ENCODE measurements at places on chromosomes 12 and 14. TPM values are rescaled to one million over a fixed set of nuclear protein-coding genes. Genes with fewer than 3 reads are reported as not detected.

Gene BCL11B
- 0.10 TPM for total RNA-seq

DNA sequence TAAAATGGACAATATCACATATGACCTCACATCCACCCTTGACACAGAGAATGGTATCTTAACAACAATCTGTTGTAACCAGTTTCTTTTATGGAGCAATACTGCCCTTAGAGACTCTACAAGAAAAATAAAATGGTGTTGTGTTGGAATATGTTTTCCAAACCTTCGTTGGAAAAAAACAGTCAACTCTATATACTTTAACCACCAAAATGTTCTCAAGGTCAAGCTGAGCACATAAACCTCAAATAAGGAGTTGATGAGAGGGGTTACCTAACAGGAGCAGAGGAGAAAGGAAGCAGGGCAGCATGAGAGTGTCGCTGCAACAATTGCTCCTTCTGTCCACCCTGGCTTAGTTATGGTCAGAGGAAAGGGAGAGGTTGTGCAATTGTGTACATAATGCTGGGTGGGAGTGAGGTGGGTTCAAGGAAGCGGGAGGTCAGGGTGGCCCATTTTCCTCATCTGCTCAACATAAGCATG lies 179.2 kb upstream of the BMP4 start:
- H3K4me3 ChIP-seq: no peak overlapping the region
- no peaks in the 10 kb centered on the region for H3K4me1 ChIP-seq
- DNase-seq: no peak

DNA sequence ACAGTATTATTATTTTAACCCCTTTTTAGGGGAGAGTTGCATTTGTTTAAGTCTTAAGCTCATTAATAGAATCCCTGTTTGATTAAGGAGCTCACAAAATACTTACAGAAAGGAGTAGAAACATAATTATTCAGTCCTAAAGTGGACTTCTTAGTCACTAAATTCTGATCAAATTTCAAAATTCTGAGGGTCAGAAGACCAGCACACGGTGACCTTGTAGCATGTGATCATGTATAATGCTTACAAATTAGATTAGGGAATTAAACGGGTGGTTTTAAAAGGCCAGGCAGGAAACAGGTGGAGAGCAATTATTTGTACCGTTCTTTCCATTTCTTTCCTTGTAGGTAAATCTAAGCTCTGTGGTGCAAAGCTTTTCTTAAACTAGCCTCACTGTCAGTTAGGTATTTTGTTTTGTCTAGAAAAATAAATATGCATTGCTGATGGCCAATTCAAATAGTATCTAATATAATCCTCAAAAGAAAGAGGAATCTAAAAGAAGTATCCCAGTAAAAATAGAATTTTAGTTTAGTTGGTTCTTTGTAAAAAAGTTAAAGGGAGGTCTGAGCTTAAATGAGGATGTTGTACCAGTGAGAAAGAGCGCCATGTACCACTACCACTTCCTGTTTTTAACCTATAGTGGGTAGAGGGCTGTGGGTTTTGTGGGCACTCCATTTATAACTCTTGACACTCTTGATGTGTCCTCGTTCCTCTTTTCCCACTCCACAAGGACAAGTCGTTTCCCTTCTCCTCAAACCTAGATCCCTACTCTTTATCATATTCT lies 51.1 kb downstream of the SLC38A1 start:
- H3K27me3 ChIP-seq: no peaks in the 10 kb centered on the region
- peak overlapping the region; percentile 98 for H3K27ac ChIP-seq
- peaks cover 97% of the 10 kb centered on the region for H3K4me1 ChIP-seq
- DNase-seq: no peak

Gene RPS6KA5
- 16.3 TPM for total RNA-seq

- H3K27ac ChIP-seq: no peak overlapping the region
- no peak overlapping the region for H3K4me3 ChIP-seq
- DNase-seq: no peak
- H3K36me3 ChIP-seq: peaks cover 23% of the 10 kb centered on the region
- H3K4me1 ChIP-seq: peaks cover 10% of the 10 kb centered on the region
- no peaks in the 10 kb centered on the region for H3K27me3 ChIP-seq
Observed at GRCh38 chr12:55908726-55909512, 18.8 kb downstream of the PYM1 start.

GRCh38 chr12:91364471-91365184 lies 182.0 kb upstream of the DCN start:
- no peak overlapping the region for H3K27ac ChIP-seq
- H3K36me3 ChIP-seq: no peaks in the 10 kb centered on the region
- no peak overlapping the region for H3K4me3 ChIP-seq
- H3K27me3 ChIP-seq: no peaks in the 10 kb centered on the region

- H3K4me3 ChIP-seq: no peak overlapping the region
- H3K4me1 ChIP-seq: no peaks in the 10 kb centered on the region
- DNase-seq: no peak
- H3K27ac ChIP-seq: no peak overlapping the region
Observed at GRCh38 chr12:128316973-128317526, 50.1 kb downstream of the TMEM132C start.

Gene KLRC2
- not detected for total RNA-seq

- H3K4me1 ChIP-seq: peaks cover 19% of the 10 kb centered on the region
- peak overlapping the region; percentile 16 for H3K27ac ChIP-seq
- no peaks in the 10 kb centered on the region for H3K36me3 ChIP-seq
- no peaks in the 10 kb centered on the region for H3K27me3 ChIP-seq
- H3K4me3 ChIP-seq: no peak overlapping the region
Observed at GRCh38 chr14:75306927-75307699, 28.5 kb downstream of the FOS start.

DNA sequence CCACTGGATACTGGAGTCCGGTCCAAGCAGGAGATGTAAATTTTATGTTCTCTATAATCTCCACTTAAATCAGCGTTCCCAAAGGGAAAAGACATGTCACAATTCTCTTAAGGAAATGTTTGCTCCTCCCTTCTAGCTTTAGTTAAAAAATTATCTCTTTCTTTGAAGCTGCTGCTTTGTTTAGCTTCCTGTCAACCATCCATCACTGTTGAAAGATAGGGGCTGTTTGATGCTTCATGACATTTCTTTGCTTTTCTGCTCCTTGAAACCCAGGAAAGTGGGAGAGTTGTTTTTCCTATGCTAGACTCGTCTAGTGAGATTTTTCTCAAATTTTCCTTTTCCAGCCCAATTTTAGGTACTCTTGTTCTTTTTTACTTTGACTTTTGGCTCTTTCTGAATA lies 31.9 kb downstream of the MBIP start:
- no peaks in the 10 kb centered on the region for H3K4me1 ChIP-seq
- DNase-seq: no peak
- H3K27ac ChIP-seq: no peak overlapping the region
- H3K27me3 ChIP-seq: peaks cover 3% of the 10 kb centered on the region
- H3K4me3 ChIP-seq: no peak overlapping the region

- no peak overlapping the region for H3K4me3 ChIP-seq
- no peaks in the 10 kb centered on the region for H3K36me3 ChIP-seq
- H3K27me3 ChIP-seq: no peaks in the 10 kb centered on the region
Observed at GRCh38 chr14:58805605-58806409, 168.0 kb downstream of the DACT1 start.

DNA sequence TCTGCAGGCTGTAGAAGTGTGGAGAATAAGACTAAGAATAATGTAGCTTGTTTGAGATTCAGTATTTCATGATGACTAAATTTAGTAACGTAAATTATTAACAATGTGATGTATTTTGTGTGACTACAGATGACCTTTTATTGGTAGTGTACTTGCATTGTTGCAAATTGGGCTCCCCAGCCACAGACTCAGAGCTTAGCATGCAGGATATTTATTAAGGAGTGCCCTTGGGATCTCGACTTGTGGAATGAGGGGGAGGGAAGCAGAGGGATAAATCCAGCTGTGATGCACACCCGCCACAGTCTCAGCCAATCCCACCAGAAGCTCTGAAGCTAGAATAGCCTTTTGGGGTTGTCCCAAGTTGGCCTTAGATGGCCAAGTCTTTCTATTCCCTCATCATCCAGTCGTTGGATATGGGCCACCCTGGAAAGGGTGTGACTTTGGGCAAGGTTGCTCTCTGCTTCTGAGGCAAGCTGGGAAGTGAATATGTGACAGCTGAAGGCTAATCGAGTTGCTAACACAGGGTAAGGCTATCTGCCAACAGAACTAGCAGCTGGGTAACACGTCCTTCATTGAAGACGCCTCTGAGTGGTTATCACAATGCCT lies 42.1 kb upstream of the USP44 start:
- DNase-seq: no peak
- H3K27me3 ChIP-seq: peaks cover 8% of the 10 kb centered on the region
- H3K4me1 ChIP-seq: no peaks in the 10 kb centered on the region
- no peak overlapping the region for H3K4me3 ChIP-seq
- no peaks in the 10 kb centered on the region for H3K36me3 ChIP-seq
- no peak overlapping the region for H3K27ac ChIP-seq

- H3K36me3 ChIP-seq: no peaks in the 10 kb centered on the region
- H3K4me1 ChIP-seq: no peaks in the 10 kb centered on the region
- no peaks in the 10 kb centered on the region for H3K27me3 ChIP-seq
- no peak overlapping the region for H3K27ac ChIP-seq
Observed at GRCh38 chr14:87758876-87759275, 234.1 kb downstream of the GALC start.

- no peak for DNase-seq
- no peaks in the 10 kb centered on the region for H3K4me1 ChIP-seq
- H3K36me3 ChIP-seq: no peaks in the 10 kb centered on the region
- no peak overlapping the region for H3K27ac ChIP-seq
- peaks cover 13% of the 10 kb centered on the region for H3K27me3 ChIP-seq
Observed at GRCh38 chr14:64646103-64646502, 58.1 kb upstream of the PLEKHG3 start.

Gene GPRC5D
- 0.44 TPM for total RNA-seq

- no peaks in the 10 kb centered on the region for H3K4me1 ChIP-seq
- no peaks in the 10 kb centered on the region for H3K27me3 ChIP-seq
- H3K4me3 ChIP-seq: no peak overlapping the region
- no peak overlapping the region for H3K27ac ChIP-seq
Observed at GRCh38 chr14:25887251-25887878, 710.5 kb downstream of the NOVA1 start.

Gene CHST11
- 40.6 TPM for total RNA-seq

- DNase-seq: no peak
- H3K27ac ChIP-seq: no peak overlapping the region
- H3K4me1 ChIP-seq: no peaks in the 10 kb centered on the region
- H3K27me3 ChIP-seq: no peaks in the 10 kb centered on the region
- no peak overlapping the region for H3K4me3 ChIP-seq
Observed at GRCh38 chr12:86852451-86852850, 596.3 kb upstream of the MGAT4C start.

- no peaks in the 10 kb centered on the region for H3K36me3 ChIP-seq
- DNase-seq: no peak
- H3K4me1 ChIP-seq: no peaks in the 10 kb centered on the region
Observed at GRCh38 chr12:68425998-68426397, 93.8 kb upstream of the MDM1 start.

Gene TAS2R8
- not detected for total RNA-seq

GRCh38 chr12:16325426-16325825 lies 22.0 kb upstream of the MGST1 start:
- H3K36me3 ChIP-seq: no peaks in the 10 kb centered on the region
- H3K27me3 ChIP-seq: no peaks in the 10 kb centered on the region
- DNase-seq: no peak
- no peak overlapping the region for H3K4me3 ChIP-seq

- no peaks in the 10 kb centered on the region for H3K27me3 ChIP-seq
- no peak overlapping the region for H3K27ac ChIP-seq
- no peaks in the 10 kb centered on the region for H3K4me1 ChIP-seq
- no peak overlapping the region for H3K4me3 ChIP-seq
- no peak for DNase-seq
Observed at GRCh38 chr14:66380143-66380542, 106.0 kb upstream of the CCDC196 start.

- no peak overlapping the region for H3K4me3 ChIP-seq
- no peaks in the 10 kb centered on the region for H3K4me1 ChIP-seq
- DNase-seq: no peak
- no peak overlapping the region for H3K27ac ChIP-seq
Observed at GRCh38 chr14:70468731-70469130, 16.8 kb downstream of the ADAM21 start.

DNA sequence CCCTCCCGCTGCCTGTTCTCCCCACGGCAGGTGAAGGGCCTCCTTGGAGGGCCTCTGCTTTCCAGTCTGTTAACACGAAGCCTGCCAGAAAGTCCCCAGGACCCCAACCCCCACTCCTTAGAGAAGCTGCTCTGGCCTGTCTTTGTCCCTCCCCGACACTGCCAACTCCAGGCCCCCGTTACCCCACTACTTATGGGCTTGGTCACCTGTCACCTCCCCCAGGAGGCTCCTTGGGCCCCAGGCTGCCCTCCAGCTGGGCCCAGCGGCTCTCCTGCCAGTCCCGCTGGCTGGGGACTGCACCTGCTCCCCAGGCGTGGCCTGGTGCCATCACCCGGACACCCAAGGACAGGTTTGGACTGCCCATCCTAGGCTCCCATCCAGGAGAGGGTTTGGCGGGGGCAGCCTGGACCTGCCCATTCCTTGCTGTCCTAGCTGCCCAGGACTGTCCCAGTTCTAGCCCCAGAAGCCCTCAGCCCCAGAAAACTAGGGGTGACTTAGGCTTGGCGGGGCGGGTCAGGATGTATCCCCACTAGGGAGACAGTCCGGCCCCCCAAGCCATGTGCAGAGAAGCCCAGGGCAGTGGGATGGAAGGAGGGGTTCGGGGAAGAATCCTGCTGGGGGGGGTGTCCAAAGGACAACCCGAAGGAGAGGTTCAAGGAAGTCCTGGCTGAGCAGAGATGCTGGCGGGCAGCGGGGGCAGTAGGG lies 155.7 kb upstream of the C14orf180 start:
- H3K4me1 ChIP-seq: no peaks in the 10 kb centered on the region
- no peak for DNase-seq
- H3K27me3 ChIP-seq: no peaks in the 10 kb centered on the region
- H3K27ac ChIP-seq: no peak overlapping the region
- no peaks in the 10 kb centered on the region for H3K36me3 ChIP-seq
- H3K4me3 ChIP-seq: no peak overlapping the region

DNA sequence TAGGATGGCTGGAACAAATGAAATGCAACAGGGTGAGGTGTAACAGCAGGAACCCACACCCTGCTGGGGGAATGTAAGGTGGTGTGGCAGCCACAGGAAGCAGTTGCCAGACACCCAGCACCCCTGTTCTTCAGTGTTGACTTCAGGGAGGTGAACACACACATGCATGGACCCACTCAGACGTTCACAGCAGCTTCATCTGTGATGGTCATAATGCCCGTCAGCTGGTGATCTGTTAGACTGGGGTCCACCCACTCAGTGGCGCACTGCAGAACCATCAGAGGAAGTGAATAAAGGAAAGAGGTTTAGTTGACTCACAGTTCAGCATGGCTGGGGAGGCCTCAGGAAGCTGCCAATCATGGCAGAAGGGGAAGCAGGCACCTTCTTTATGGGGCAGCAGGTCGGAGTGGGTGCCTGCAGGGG lies 22.7 kb upstream of the TEX22 start:
- DNase-seq: no peak
- peaks cover 11% of the 10 kb centered on the region for H3K4me1 ChIP-seq
- H3K27me3 ChIP-seq: no peaks in the 10 kb centered on the region
- H3K36me3 ChIP-seq: peaks cover 2% of the 10 kb centered on the region
- no peak overlapping the region for H3K27ac ChIP-seq

- DNase-seq: no peak
- H3K36me3 ChIP-seq: no peaks in the 10 kb centered on the region
- no peaks in the 10 kb centered on the region for H3K27me3 ChIP-seq
- no peaks in the 10 kb centered on the region for H3K4me1 ChIP-seq
Observed at GRCh38 chr14:87869619-87870583, 123.1 kb downstream of the GALC start.

Gene CLEC7A
- 0.09 TPM for total RNA-seq

Measured in activated B cell treated with CpG ODN at 0.5 μM for 24 hours (primary cell).